A673 (cell line): ENCODE measurements at places on chromosomes 3 and 15. TPM values are rescaled to one million over a fixed set of nuclear protein-coding genes. Genes with fewer than 3 reads are reported as not detected.

Gene ITPKA
- total RNA-seq = 4.3 and 5.6 TPM in 2 replicates

Gene TM6SF1
- 1.8 and 2.4 TPM in 2 replicates for total RNA-seq

Gene FETUB
- total RNA-seq = not detected in 2 replicates

Gene PLA1A
- total RNA-seq = not detected in 2 replicates

Gene DPPA2
- not detected in 2 replicates for total RNA-seq

Gene DCLK3
- 0.04 and 0.06 TPM in 2 replicates for total RNA-seq

Gene PRICKLE2
- 0.04 TPM in 1 of 2 replicates, not detected in the other for total RNA-seq

Gene ITIH1
- not detected in 2 replicates for total RNA-seq

Gene ACVR2B
- 6.4 and 9.2 TPM in 2 replicates for total RNA-seq

Gene CCDC174
- 19.0 and 19.8 TPM in 2 replicates for total RNA-seq

Gene TRANK1
- 6.3 and 7.3 TPM in 2 replicates for total RNA-seq

Gene TMEM108
- 0.30 TPM in 1 of 2 replicates, not detected in the other for total RNA-seq

Gene CLDN16
- 0.09 and 0.50 TPM in 2 replicates for total RNA-seq

Gene FGF12
- total RNA-seq = 2.1 and 2.3 TPM in 2 replicates

Gene TMEM44
- 20.9 and 23.1 TPM in 2 replicates for total RNA-seq

Gene ZDHHC19
- not detected in 2 replicates for total RNA-seq

Gene VWA5B2
- total RNA-seq = 0.13 TPM in 1 of 2 replicates, not detected in the other

Gene DUOX1
- 1.4 and 1.7 TPM in 2 replicates for total RNA-seq

Gene DPP8
- 29.6 and 35.9 TPM in 2 replicates for total RNA-seq

Gene SPESP1
- not detected in 2 replicates for total RNA-seq

Gene RTP1
- not detected in 2 replicates for total RNA-seq

Gene TGM4
- 0.09 TPM in 1 of 2 replicates, not detected in the other for total RNA-seq

Gene PROS1
- total RNA-seq = 9.2 TPM in 2 replicates

Gene GOLGA6B
- 0.20 TPM in 1 of 2 replicates, not detected in the other for total RNA-seq

Gene RPP25
- total RNA-seq = 20.6 and 22.5 TPM in 2 replicates

Gene NCEH1
- total RNA-seq = 3.3 and 3.5 TPM in 2 replicates

Gene HRH1
- 0.81 and 0.92 TPM in 2 replicates for total RNA-seq
